ENCODE measurements at places on chromosomes 7 and 10.
A peak's percentile ranks its signal among the peaks of the same experiment; 100 is the strongest.

DNA sequence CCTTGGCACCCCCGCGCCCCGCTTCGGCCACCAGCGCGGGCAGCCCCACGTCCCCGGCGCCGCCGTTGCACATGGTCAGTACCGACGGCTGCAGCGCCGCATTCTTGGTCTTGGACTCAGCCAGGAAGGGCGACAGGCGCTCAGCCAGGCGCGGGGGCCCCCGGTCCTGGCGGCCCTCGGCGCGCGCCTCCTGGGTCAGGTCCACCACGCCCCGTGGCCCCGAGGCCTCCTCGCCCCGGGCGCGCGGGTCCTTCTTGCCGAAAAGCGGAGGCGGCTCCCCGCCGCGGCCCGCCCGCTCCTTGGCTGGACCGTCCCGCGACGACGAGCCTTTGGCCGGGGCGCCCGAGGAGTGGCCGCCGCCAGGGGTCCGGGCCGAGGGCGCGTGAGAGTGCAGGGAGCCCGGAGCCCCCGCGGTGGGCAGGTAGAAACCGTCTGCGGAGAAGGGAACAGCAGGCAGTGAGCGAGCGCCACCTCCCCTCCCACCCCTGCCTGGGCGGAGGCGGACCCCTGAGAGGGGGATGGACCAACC, 34.7 kb downstream of the TNRC18 start:
- DNase-seq = no peak

DNA sequence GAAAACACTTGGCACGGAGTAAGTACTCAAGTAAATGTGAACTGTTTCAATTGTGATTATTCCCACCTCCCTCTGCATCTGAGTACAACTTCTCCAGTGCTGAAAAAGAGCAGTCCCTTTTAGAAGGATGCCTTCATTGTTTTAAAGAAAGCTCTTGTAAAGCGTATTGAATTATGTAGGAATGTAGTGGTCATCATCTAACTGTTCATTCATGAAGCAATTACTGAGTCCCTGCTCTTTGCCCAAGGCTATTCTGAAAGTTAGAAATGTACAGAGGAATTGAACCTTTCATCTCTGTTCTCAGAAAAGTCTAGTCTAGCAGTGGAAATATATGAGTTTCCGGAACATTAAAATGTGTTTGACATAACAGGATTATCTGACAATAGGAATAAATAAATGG, 127.8 kb downstream of the CACNB2 start:
- DNase-seq = no peak

GRCh38 chr10:73404690-73405089, 9.2 kb downstream of the ANXA7 start:
- no peak for DNase-seq

- DNase-seq = no peak
Observed at GRCh38 chr7:84997626-84998025, 189.2 kb downstream of the SEMA3D start.

DNA sequence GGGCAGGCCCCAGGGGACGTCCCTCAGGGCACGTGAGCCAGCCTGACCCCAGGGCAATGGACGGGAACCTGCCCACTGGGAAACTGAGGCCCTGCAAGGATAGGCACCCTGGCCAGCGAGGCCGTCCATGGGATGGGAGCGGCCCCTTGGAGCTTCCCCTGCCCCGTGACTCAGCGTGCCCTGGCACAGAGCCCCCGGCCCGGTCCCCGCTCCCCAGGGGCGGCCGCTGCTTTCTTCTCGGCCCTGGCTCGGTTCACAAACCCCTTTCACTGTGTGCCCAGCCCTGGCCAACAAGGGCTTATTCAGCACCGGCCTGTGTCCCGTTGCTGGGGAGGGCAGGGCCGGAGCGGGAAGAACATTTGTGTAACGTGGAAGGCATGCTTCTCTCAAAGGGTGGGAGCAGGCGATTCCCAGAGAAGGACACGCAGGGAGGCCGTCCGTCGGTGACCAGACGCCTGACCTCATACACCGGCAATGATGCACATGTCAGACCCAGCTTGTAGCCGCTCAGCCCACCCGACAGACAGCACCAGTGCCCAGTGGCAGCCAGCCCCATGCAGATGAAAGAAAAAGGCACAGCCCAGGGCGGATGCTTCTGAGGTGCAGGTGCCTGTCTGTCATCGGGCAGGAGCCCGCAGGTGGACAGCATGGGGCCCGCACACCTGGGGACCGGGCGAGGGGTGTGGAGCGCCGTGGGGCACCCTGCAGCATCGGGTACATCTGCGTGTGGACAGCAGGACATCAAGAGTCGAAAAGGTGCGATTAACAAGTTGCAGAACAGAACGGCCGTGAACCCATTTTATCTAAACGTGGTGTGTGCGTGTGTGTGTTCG, 94.5 kb downstream of the PDGFA start:
- DNase-seq = no peak

DNA sequence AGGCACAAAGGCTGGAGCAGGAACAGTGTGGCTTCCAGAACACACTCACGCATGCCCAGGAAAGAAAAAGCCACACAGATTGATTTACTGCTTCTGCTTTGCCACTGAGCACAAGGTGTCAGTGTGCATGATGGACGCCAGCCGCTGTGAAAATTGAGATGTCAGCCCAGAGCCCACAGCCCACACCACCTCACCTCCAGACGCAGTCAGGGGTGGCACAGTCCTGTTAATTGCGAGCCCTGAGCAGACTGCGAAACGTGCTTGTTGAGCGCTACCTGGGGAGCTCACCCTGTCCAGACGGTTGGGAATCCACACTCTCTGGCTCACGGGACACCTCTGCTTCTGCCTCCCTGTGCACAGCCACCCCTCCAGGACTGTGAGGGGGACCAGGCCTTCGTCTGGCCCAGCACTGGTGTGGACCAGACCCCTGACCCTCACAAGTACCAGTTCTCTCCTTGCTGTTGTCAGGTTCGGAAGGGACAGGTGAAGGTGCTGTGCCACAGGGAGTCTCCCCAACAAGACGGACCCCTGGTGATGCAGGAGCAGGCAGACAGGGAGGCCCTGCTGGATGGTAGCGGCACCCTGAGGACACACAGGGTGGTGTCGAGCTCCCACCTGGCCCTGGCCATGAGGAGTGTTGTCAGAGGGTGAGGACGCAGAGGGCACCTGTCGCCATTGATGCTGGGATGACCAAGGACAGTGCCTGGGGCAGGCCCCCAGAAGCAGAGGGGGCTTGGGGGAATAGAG, 15.3 kb downstream of the RASGEF1A start:
- DNase-seq = no peak

GRCh38 chr10:45471059-45471458, 97.0 kb downstream of the ALOX5 start:
- DNase-seq = no peak

DNA sequence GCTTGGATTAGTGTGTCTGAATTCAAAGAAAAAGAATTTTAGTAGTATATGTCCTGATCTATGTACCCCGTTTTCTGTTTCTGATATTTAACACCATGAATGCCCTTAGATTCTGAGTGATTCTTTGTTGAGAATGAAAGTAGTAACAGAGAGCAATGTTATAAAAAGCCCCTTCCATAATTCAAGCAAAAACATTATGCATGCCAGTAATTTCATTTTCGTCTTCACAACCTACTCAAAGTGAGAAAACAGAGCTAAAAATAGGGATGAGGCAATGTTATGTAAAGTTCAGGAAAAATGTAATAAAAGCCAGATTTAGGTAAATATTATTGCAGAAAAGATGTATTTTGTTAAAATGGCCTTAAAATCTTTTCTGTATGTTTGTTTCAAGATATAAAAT, 28.1 kb downstream of the PTPRZ1 start:
- DNase-seq = no peak

GRCh38 chr10:46096446-46096845, 50.4 kb upstream of the MSMB start:
- no peak for DNase-seq

- peak; percentile 43 for DNase-seq
Observed at GRCh38 chr10:35335133-35336083, 901 bp upstream of the CCNY start.

DNA sequence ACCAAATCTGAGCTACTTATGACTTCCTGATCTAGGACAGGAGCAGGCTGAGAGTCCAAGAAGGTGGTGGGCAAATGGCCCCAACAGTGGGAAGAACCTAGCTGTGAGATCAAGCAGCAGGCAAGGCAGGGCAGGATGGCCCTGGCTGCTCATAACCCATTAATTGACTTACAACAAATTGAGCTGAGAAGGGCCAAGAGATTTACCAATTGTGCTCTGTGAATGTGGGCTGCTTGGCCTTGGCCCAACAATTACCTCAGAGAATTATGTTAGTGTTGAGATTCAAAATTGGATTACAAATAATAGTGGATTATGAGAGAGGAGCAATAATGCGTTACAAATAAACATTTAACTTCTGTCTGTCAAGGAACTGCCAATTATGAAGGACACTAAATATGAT, 956.5 kb downstream of the KCNMA1 start:
- no peak for DNase-seq

GRCh38 chr10:91901784-91902677, 7.3 kb downstream of the FGFBP3 start:
- peak; percentile 70 for DNase-seq

DNA sequence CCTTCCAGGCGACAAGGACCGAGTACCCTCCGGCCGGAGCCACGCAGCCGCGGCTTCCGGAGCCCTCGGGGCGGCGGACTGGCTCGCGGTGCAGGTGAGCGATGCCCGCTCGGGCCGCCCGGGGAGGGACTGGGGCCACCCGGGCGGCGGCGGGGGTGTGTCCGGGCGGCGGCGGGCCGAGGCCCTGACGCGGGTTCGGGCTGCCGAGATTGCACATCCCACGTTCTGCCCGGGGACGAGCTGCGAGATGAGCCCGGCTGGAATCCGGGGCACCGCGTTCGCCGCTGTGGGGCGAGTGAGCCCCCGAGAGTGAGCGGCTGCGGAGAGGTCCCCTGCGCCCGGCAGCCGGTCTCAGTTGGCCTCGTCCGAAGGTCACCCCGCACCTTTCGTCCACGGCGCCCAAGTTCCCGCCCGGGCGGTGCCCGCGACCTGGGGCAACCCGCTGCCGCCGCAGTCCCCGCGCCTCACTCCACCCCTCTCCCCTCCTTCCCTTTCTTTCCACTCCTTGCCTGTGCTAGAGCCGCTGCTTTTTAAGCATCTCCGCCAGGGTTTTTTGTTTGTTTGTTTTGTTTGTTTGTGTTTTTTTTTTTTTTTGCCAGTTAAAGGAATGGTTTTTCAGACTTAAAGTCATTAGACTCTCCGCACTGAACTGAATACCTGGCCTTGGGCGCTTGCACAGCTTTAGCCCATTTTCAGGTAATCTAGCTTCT, 515 bp downstream of the RALA start:
- DNase-seq = no peak

DNA sequence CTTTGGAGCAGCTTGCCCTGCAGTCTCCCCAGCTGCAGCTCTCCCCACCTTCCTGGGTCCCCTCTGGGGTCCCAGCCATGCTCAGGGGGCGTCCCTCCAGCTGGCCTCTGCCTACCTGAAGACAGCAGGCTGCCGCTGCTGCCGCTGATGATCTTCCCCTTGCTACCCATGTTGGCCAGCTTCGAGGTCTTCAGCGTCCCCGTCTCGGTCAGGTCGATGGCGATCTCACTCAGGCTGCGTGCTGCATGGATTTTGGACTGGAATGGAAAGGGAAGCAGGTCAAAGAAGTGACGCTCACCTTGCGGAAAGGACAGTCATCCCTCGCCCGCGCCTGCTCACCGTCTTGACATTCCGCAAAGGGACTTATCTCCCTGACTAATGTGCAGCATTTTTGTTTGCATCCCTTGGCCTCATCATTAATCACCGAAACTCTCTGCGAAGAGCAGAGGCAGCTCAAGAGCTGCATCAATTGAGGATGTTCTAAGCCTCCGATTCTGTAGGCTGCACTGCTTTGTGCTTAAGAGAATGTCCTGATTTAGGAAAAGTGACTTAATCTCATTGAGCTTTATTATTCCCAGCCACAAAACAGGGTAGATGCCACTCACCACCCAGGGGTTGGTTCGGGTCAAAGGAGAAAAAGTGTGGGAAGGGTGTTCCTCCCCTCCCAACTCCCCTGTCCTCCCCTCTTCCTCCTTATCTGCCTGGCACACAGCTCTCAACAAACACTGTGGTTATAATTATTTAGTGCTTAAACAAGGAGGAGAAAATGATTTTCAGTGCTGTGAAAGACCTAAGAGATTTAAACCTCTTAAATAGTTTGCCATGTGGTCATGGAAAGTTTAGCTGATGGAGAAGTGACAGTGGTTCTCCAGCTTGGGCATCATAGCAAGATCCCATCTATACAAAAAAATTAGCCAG, 107.3 kb downstream of the PRPF18 start:
- DNase-seq = no peak

DNA sequence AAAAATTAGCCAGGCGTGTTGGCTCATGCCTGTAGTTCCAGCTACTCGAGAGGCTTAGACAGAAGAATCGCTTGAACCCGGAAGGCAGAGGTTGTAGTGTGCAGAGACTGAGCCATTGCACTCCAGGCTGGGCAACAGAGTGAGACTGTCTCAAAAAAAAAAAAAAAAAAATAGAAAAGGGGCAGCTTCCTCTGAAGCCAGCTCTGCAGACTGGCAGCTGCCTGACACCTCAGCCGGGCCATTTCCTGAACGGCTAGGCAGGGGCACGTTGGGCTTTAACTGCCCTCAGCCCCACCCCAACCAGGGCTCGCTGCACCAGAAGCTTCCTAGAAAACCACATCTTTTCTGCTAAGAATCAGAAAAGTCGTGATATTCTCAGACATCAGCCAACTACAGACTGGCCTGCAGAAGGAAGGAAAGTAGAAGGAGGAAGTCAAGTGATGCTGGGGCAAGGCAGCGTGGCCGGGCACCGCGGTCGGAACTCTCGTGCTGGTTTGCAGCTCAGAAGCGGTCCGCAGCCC, 38.0 kb downstream of the PRKAG2 start:
- DNase-seq = no peak

DNA sequence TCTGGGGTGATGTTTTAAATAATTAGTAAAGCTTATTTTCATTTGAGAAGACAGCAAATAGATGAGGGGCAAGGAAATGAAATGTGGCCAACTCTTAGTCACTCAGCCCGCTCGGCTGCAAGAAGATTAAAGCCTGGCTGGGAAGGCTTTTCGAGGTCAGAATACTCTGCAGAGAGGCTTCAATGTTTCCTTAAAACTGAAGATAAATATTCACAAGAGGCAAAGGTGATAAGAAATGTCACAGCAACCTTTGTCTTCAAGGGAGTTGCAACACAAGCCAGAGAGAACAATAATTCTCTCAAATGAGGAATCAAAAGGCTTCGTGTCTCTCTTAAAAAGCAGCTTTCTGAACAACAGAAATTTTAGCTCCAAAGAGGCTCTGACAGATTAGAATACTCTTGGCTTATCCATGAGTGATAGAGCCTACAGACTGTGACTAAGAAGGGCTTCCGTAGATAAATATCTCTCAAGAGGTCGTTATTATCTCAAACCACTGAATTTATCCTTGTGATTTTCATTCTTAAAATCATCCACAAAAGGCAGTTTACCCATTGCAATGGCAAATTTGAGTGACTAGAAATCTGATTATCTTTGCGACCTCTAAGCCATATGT, 92.5 kb downstream of the KLF6 start:
- DNase-seq = no peak

- DNase-seq = no peak
Observed at GRCh38 chr10:49163741-49164140, 24.4 kb downstream of the TMEM273 start.

- DNase-seq = no peak
Observed at GRCh38 chr10:649798-650440, 39.5 kb downstream of the DIP2C start.

DNA sequence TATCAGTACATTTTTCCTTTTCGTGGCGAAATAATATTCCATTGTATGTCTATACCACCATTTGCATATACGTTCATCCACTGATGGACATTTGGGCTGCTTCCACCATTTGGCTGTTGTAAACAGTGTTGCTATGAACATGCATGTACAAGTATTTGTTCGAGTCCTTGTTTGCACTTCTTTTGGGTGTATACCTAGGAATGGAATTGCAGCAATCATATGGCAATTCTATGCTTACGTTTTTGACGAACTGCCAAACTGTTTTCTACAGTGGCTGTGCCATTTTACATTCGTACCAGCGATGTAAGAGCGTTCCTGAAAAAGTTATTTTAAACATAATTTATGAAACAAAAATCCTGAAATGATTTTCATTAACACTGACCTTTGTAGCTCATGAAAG, 79.5 kb downstream of the HIPK2 start:
- DNase-seq = no peak

Data from kidney glomerular epithelial cell (primary cell).